Inflammatory macrophage (primary cell): ENCODE measurements at places on chromosomes 4 and X.

- no peak for DNase-seq
Observed at GRCh38 chr4:75028196-75028854, 95.4 kb downstream of the PARM1 start.

GRCh38 chr4:22596409-22596808, 80.5 kb upstream of the ADGRA3 start:
- no peak for DNase-seq

DNA sequence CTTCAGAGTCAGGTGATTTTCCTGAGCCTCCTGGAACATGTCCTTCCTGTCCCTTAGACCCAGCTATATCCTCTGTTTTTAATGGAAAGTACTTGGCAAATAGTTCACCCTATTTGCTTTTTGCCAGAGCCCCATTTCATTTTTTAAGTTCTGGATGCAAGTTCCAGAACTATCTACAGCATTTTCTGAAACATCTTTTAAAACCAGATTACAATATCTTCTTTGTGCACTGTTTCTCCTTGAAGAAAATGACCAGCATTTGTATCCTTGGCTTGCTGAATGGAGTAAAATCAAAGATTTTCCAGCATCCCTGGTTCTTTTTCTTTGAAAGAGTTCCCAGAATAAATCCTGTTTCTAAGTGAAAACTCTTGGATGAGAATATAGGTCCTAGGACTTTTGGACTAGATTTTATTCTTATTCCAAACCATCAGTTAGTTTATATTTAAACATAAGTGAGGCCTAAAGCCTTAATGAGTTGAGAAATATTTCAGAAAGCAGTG, 224.3 kb downstream of the ANK2 start:
- no peak for DNase-seq

- DNase-seq: no peak
Observed at GRCh38 chr4:10879411-10880110, 195.0 kb upstream of the CLNK start.

DNA sequence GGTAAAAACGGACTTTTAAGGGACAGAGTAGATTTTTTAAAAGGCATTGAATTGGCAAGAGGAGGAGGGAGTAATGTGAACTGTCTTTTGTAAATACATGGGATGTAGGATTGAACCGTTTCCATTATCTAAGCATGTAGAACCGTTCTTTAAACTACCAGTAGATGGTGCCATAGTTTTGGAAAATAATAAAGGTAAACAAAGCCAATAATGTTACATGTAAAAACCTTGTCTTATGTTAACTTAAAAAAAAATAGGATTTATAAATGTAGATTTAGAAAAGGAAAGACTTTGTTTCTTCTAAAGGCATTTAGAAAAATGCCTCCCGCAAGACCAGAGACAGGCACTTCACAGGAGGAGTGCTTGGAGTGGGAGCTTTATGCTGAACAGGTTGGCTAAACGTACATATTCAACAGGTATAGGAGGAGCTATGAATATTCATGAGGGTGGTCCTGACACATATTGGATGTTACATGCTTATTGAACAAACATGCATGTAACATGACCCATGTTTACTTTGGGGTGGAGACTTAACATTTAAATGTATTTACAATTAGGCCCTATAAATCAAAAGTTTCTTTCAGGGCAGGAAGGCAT, 45.5 kb upstream of the FAM241A start:
- DNase-seq: no peak

DNA sequence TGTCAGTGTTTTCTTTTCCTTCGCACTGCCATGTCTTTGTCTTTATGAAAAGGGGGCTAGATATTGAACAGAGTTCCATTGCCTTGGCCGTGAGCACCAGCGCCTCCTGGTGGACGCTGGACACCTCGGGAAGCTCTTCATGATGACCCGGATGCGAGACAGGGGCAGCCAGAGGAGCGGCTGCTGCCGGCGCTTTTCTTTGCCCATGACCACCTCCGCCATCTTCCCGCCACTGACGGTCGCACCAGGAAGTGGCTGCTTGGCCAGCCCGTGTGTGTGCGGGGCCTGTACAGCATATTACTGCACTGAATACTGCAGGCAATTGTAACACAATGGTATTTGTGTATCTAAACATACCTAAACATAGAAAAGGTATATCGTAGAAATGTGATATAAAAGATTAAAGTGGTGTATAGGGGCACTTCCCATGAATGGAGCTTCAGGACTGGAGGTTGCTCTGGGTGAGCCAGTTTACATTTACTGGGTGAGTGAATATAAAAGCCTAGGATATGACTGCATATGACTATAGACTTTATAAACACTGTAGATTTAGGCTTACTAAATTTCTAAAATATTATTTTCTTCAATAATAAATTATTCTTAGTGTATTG, 15.8 kb upstream of the GRIA2 start:
- peak; percentile 48 for DNase-seq

GRCh38 chr4:148196164-148196563, 246.1 kb downstream of the NR3C2 start:
- DNase-seq: no peak

DNA sequence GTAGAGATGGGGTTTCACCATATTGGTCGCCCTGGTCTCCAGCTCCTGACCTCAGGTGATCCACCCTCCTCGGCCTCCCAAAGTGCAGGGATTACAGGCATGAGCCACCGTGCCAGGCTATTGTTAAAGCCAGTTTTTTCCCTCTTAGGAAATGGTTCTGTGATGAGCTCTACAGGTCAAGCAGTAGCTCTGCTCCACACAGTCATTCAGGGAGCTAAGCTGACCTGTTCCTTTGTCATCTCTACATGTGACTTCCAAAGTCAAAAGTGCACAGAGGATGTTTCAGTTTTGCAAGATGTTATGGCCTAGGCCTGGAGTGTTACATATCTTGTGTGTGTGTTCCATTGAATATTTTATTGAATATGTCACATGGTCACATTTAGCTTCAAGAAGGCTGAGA, 11.4 kb downstream of the MCUB start:
- no peak for DNase-seq

DNA sequence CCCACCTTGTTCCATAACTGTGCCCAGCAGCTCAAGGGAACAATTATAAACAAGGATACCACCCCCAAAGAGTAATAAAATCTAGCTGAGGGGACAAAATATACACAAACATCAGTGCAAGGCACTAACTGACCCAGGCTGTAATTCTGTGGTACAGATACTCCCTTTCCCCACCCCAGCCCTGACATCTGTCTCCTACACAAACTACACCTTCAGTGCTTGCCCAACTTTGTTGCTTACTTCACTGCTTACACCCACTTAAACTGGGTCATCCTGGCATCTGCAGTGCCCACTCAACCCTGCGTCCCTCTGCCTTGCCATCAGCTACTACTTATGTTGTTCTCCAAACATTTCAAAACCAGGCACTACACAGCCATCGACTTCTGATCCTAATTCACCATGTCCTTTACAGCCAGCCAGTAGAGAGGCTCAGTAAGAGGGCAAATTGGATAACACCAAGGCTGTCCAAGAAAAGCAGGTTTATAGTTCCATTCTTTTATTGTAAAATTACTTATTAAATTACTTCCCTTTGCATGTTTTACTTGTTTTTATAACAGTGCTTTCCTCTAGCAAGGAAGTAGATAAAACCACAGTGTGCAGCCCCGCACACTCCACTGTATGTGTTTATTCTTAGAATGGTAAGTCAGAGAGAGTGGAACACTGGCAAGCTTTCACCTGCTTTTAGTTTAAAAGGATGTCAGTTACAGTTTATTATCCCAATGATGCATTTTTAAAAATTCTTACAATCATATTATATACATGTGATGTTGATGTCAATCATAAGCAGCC, 149.6 kb downstream of the INPP4B start:
- DNase-seq: no peak

DNA sequence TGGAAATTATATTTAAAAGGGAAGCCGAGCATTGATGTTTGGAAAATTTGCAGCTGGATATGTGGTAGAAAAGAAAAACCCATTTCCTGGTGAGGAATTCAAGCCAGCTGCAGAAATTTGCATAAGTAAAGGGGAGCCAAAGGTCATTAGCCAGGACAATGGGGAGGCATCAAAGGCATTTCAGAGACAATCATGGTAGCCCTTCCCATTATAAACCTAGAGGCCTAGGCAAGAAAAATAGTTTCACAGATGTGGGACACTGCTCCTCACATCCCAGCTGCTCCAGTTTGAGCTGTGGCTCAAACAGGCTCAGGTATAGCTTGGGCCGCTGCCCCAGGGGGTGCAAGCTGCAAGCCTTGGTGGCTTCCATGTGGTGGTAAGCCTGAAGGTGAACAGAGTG, 35.8 kb downstream of the NAP1L3 start:
- no peak for DNase-seq

GRCh38 chrX:24210190-24210589, 60.7 kb downstream of the ZFX start:
- no peak for DNase-seq

- no peak for DNase-seq
Observed at GRCh38 chr4:2299794-2300193, 37.9 kb upstream of the MXD4 start.

DNA sequence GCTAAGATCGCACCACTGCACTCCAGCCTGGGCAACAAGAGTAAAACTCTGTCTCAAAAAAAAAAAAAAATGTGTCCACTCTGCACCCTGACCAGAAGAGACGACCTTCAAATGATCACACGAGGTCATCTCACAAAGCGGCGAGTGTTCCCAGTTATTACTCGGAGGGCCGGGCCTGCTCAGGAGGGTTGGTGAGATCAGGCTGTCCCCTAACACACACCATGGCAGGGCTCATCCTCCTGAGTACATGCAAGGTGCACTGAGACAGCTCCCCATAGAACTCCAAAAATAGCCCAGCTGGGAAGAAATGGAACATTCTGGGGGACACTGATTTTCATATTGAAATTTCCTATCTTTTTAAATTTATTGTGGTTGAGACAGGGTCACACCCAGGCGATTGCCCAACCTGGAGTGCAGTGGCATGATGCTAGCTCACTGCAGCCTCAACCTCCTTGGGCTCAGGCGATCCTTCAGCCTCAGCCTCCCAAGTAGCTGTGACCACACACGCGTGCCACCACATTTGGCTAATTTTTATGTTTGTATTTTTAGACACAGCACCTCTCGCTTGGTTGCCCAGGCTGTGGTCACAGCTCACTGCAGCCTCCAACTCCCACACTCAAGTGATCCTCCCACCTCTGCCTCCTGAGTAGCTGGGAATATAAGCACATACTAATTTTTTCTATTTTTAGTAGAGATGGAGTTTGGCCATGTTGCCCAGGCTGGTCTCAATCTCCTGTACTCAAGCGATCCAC, 51.5 kb downstream of the DHRSX start:
- no peak for DNase-seq

GRCh38 chr4:48100256-48100655, 33.8 kb downstream of the TXK start:
- DNase-seq: no peak

DNA sequence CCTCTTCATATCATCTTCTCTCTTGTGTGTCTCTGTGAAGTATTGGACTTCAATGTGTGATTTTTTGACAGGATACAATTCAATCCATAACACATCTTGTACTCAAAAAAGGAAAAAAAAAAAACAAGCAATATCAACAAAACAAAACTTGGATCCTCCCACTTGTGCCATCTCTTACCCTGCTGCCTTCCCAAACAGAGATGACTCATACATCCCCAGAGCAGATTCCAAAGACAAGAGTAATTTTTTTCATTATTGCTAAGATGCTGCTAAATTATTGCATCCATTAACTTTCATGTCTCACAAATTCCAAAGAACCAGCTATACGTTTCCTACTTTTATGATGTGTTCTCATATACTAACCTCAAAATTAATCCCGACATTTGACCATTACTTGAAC, 479.2 kb downstream of the GBA3 start:
- DNase-seq: no peak

GRCh38 chr4:176123710-176124407, 58.2 kb downstream of the WDR17 start:
- DNase-seq: peak; percentile 38

- no peak for DNase-seq
Observed at GRCh38 chr4:184166736-184167135, 50.9 kb downstream of the ENPP6 start.

GRCh38 chr4:37594099-37594498, 92.1 kb downstream of the RELL1 start:
- DNase-seq: no peak

DNA sequence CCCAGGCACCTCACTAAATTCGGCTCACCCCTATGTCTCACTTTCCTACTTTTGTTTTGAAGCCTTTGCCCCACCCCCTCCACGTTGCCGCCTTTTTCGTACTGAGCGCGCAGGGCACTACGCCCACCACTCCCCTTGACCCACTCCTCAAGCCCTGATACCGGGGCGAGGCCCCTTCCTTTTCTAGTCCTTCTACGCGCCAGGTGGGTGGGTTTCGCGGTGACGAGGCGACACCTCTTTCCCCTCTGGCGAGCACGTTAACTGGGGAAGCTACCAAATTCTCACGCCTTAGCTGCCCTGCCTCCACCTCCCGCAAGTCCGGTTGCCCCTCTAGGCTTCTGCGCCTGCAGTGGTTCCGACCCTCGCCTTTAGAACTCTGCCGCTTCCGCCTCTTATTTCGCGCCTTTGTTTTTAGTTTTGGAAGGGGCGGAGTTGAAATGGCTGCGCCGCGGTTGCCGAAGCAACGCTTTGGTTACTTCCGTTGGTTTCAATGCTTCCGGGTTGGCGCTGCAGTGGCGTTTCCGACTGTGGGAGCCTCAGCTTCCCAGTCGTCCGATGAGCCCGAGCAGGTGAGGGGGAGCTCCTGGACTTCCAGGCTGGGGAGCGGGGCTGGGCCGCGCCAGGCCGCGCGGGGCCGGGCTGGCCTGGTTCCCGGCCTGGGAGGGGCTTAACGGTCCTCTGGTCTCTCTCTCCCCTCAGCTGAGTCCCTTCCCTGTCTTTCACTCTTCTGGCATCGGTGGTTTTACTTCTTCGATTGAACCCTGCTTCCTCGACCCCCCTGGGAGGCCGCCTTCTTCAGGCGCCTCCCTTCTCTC, at the start of gene SLC25A14:
Gene SLC25A14 (plus strand): TSS at position 512 of the 815 bp plus-strand sequence. CDS start 360 bp downstream, outside the sequence.
- DNase-seq: peak; percentile 71

GRCh38 chrX:116436358-116436816, at the start of gene SLC6A14:
TSS of gene SLC6A14 (plus strand) at chrX:116436606. CDS start at chrX:116436710, 104 bp downstream.
- no peak for DNase-seq

- DNase-seq: no peak
Observed at GRCh38 chr4:10035130-10035529, 13.8 kb upstream of the SLC2A9 start.

DNA sequence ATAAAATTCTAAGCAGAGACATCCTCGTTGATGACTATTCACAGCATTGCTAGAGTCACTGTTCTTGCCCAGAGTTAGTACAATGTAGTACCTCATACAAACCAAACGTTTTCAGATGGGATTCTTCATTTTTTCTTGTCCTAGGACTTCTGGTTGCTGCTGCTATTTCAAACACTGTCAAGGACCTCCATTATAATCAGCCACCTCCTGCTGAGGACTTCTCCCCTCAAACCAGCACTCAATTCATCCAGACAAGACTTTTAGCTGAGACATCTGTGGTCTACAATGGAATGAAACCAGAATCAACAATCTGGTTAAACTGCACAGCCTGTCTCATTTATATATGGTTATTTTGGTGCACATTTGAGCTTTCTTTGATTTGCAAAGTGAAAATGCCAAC, 1008.8 kb downstream of the STPG2 start:
- no peak for DNase-seq

GRCh38 chr4:2182994-2183393, 58.9 kb downstream of the HAUS3 start:
- peak; percentile 73 for DNase-seq
